ENCODE measurements at places on chromosomes 12 and 14. TPM values are rescaled to one million over a fixed set of nuclear protein-coding genes. Genes with fewer than 3 reads are reported as not detected.
A peak's percentile ranks its signal among the peaks of the same experiment; 100 is the strongest.

Gene BEGAIN
- total RNA-seq = 0.35 TPM

DNA sequence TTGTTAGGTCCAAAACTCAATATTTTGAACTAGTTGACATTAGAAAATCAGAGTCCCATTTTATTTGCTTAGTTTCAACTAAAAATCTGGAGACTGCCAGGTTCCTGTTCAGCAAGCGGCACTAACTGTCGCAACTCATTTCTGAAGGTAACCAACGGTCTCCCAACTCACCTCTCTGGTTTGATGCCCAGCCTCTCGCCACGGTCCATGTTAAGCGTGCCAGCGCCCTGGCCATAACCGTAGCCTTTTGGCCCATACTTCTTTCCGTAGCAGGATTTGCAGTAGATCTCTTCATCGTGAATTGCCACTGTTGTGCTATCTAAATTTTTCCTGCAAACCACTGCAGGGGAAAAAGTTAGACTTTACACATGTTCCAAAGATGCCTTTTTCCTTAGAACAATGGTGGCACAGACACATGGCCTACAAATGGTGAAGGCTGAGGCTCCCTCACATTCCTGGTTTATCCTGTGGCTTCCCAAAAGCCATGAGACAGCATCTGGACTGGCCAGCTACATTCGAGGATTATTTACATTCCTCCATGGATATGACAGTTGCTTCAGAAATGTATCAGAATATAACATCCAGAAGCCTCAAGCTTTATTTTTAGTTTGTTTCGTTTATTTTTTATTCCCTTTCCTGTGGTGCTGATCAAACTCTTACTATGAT is 15.7 kb downstream of the CSRP2 start:
- no peak for DNase-seq

GRCh38 chr12:78863482-78864402 is 832 bp upstream of the SYT1 start:
- DNase-seq = peak; percentile 48

DNA sequence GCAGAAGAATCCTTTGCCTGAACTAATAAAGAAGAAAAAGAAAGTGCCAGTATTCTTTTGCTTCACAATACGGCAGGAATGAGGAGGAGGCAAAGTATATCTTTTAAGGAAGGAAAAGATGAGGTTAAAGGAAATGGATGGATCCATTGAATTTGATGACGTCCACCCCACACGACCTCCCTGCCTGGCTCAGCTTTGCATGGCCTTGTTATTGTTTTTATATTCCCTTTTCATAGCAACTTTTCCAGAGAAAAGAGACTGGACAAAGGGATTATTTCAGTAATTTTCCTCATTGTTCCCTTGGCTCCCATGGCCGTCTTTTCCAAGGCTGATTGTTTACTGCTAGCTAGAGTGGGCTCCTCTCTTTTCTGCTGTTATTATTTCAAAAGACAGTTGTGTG is 123.2 kb upstream of the SEL1L start:
- DNase-seq = no peak

Gene PLCZ1
- total RNA-seq = not detected

- no peak for DNase-seq
Observed at GRCh38 chr14:97539411-97539795, 742.2 kb downstream of the VRK1 start.

Gene TROAP
- total RNA-seq = 35.8 TPM

Gene HOXC5
- 0.70 TPM for total RNA-seq

DNA sequence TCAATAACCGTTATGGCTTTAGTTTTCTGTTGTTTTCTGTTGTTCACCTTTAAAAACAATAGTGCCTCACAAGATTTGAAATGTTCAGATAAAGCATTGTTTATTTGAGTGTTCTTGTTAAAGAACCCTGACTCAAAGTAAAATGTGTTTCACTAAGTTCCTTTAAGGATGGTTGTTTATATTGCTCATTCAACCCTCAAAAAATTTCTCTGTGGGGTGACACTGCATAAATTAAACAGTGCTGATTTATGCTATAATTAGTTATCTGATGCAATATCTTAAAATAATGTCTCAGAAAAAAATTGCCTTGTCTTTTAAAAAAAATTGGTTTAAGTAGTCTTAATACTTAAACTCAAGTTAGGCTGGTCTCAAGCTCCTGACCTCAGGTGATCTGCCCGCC is 775.1 kb downstream of the FLRT2 start:
- no peak for DNase-seq

DNA sequence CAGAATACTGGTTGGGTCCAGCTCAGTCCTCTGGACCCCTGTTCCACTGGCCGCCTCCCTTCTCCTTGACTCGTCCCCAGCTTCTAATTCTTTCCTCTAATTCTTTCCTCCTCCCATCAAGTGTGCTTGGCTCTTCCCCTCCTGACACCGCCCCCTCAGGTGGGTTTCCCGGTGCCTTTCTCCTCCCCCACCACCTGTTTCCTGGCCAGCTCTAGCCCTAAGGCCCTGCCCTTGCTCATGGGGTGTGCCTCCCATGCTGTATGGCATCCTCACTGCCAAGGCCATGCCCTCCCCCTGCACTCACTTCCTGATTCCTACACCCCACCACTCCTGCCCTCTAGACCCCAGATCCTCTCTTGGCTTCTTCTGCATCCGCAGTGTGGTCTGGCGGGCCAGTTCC is 12.1 kb upstream of the EML1 start:
- no peak for DNase-seq

DNA sequence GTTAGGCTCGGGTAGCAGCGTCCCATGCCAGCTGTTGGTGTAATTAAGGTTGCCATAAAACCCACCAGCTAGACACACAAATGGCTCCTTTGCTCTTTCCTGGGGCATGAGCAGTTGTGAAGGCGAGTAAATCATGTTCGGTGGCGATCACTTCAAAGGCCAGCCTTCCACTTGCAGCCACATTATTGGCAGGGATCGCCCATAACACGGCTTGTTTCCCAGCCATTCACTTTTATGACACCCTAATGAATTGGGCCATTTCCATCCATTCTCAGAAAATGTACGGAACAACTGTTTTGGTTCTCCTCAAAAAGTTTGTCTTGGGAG is 63.4 kb downstream of the BEGAIN start:
- no peak for DNase-seq

Gene AQP2
- total RNA-seq = not detected

Gene MORN3
- total RNA-seq = 0.33 TPM

DNA sequence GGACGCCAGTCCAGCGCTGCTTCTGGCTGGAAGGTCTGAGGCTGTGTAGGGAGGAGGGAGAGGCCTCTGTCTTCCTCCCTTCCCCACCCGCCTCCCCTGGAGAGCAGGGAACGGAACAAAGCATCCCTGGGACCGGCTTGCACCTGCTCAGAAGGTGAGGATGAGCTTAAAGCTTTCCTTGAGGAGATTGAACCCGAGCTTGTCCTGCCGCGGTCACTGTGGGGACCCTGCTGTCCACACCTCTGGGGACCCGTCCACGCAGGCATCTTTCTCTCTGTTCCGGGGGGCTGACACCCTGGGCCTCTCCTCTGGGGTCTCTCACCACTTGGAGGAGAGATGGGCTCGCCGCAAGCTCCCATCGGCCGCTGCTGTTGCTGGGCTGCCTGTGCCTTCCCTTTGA is 33.2 kb upstream of the SFSWAP start:
- DNase-seq = no peak

DNA sequence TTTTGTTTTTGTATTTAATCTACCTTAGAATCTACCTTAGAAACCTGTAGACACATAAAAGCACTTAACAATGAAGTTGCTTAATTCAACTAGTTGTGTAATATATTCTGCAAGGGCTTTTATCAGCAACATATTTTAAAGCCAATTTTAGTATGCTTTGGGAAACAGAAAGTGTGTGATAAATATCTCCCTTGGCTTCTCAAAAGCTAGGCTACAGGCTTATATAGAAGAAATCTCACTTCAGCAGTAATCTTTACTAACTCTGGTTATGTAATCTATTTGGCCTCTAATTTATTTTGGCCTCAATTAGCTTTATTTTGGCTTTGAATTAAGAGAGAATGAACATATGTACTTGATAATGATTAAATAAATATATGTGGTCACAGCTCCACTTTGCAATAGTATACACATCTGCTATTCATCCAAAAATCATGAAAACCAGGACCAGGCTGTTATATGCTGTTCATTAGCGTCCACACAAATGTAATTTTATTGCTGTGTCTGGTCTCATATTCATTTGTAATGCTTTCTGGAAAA is 37.2 kb downstream of the LRP6 start:
- no peak for DNase-seq

DNA sequence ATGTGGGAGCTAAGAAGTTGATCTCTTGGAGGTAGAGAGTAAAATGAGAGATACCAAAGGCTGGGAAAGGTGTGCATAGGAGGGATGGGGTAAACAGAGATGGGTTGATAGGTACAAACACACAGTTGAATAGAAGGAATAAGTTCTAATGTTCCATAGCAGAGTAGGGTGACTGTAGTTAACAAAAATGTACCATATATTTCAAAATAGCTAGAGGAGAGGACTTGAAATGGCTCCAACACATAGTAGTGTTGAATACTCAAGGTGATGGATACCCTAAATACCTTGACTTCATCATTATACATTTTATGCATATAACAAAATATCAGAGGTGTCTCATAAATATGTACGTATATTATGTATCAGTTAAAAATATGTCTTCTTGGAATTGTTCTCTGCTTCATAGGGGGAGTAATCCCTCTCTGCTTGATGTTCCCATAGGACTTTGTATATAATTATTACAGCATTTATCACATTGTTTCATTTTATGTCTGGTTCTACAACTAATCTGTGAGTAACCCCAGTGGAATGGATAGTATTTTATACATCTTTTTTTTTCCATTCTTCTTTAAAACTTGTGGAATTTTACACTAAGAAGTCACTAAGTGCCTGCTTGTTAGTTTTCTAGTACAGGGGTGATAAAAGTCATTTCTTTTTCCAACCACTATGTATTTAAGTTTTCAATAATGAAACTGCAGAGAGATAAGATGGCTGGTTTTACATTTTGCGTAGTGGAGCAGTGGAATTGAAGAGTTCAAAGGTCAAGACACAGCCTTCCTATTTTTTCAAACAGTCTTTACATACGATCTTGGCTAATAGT is 1940.0 kb upstream of the SEL1L start:
- no peak for DNase-seq

DNA sequence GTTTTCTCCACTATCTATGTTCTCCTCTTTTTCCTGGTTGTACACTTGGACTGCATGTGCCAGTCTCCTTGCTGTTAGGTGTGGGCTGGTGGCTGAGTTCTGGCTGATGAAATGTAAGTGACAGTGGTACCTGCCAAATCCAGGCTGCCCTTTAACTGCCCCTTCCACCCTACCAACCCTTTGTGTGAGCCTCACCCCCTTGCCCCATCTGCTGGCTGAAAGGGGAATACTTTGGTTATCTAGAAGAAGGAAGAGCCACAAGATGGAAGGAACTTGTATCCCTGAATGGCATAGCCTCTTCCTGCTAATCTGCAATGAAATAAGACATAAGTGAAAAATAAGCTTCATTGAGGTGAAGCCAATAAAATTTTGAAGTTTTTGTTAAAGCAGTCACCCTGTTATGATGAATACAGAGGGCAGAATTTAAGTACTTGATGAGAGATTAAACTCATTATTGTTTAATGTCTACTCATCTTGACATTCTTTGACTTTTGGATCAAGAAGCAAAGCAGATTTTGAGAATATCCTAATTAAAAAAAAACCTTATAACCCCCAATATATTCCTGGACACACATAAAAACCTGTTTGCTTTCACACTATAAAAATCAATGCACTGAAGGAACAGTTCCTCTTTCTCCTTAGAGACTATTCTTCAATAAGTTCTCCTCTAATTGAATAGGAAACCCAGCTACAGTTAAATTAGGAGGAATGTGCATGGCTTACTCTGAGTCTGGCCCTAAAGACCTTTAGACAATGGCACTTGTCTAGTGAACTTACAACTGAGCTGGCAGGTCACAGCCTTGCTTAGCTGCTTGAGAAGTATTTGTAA is 262.6 kb upstream of the BTG1 start:
- DNase-seq = peak; percentile 38

GRCh38 chr14:55122440-55122986 is 6.5 kb upstream of the LGALS3 start:
- DNase-seq = no peak

DNA sequence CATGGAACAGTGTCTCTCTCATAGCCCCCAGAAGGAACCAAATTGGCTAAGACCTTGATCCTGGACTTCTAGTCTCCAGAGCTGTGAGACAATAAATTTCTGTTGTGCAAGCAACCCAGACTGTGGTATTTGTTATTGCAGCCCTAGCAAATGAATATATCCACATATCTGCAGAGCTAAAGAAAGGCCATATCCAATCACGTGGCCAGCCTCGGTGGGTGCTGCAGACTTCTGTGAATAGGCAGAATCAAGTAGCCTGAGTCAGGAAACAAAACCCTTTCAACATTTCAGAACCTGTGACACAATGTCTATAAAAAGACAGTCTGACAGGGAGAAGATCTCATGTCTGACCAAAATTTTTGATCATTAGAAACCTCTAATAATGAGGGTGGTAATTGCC is 71.0 kb upstream of the CPM start:
- DNase-seq = no peak

DNA sequence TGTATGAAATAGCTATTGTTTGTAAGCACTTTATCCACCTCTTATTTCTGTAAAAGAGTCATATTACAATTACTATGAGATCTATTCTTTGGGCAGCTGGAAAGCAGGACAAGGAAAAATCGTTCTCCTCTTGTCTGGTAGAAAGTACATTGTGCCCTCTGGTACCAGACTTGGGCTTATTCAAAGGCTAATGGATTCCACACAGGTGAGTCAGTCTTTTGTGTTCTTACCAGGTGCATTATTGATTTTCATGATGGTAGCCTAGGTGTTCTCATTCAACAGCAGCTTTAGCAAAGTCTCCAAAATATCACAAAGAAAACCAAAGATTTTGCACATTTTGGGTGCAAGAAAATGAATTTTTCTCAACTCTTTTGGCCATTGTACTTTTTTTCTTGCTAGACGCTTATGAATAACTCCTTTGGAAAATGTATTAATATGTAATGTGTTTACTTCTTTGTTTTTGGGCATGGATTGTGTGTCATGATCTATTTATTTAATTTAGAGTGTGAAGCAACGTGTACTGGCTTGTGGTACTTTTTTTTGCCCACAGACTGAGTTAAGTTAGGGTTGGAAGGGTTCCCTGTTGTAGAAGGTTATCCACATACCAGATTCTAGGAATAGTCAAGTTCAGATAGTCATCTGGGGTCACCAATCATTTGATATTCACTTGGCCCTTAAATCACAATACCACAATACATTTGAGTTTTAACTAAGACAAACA is 26.2 kb downstream of the MNAT1 start:
- DNase-seq = no peak

GRCh38 chr14:33541171-33541570 is 409.7 kb downstream of the EGLN3 start:
- no peak for DNase-seq

DNA sequence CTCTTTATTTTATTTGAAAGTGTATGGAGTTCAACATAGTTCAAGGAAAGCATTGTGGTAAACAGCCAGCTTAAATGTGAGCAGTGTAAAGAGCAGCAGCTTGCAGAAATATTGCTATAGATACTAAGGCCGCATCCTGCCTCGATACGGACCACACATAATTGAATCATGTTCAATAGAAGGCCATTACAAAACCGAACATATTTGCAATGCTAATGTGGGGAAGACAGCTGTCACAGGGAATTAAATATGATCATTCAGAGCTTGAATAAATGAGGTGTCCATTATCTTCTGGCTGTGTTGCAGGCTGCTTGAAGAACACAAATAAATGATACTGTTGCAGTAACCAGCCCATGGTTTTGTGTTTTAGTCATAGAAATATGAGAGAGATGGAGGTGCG is 173.2 kb downstream of the BRMS1L start:
- DNase-seq = no peak

Data from HT1080 (cell line).